Left cardiac atrium (tissue), 4 donors: ENCODE measurements at places on chromosomes 7 and 10.

GRCh38 chr10:17435953-17436352 is 18.4 kb downstream of the ST8SIA6 start:
- no peak for DNase-seq

- peak; percentile 47 for DNase-seq
Measured at GRCh38 chr10:110746254-110746826, 102.2 kb downstream of the RBM20 start.

GRCh38 chr7:23211589-23211988 is 29.7 kb downstream of the NUP42 start:
- no peak for DNase-seq

GRCh38 chr7:55192723-55193122 is 172.4 kb upstream of the LANCL2 start:
- no peak for DNase-seq

GRCh38 chr10:98536551-98536950 is 89.8 kb upstream of the HPS1 start:
- DNase-seq = no peak

DNA sequence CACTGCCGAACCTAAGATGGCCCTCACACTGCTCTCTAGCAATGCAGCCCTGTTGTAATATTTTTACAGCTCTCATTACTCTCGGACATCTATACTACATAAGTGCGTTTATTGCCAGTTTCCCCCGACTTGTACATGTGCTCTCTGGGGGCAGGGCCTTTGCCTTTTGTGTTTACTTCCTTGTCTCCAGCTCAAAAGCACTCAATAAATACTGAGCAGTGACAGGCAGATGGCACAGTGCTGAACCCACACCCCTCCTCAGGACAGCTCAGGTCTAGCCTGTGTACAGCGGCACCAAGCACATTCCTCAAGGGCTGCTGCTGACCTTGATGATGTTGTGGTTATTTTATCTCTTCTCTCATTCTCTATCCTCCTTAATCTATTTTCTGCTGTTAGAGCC is 68.0 kb upstream of the ELMO1 start:
- no peak for DNase-seq

GRCh38 chr7:36871863-36872262 is 147.6 kb upstream of the AOAH start:
- DNase-seq = no peak

GRCh38 chr7:19713676-19714075 is 4.8 kb upstream of the POLR1F start:
- DNase-seq = no peak

DNA sequence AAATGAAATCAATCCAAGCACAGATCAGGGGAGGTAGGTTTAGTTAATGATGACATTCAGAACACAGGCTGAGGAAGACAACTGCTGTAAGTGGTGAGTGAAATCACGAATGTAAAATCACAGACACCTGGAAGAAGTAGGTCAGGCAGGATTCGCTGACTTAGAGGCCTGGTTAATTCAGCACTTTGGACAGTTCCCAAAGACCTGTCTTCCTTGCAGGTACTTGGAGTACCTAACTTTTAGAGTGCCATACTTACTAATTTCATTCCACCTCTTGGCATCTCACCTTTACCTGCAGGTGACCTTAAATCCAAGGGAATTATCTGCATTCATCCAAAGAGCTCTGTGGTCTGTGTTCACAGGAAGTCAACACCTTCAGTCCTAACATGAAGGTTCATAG is 822.3 kb downstream of the PHTF2 start:
- DNase-seq = no peak

GRCh38 chr7:138661069-138661635 is 40.0 kb downstream of the SVOPL start:
- DNase-seq = no peak

DNA sequence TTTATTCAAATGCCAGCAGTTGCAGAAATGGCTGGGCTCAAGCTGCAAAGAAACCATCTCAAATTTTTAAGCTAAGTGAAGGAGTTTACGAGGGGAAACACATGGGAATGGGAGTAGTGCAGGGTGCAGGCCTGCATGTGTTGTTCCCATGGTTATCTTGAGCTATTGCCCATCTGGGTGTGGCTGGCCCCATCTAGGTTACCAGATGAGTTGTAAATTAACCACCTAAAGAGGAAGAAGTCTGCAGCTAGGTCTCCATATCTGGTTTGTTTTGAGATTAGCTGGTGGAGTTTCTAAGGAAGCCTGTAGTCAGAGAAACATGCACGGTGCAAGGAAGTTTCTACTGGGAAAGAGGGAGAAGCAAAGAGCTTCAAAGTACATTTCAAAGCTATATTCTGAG is 23.3 kb upstream of the STEAP2 start:
- DNase-seq = no peak

DNA sequence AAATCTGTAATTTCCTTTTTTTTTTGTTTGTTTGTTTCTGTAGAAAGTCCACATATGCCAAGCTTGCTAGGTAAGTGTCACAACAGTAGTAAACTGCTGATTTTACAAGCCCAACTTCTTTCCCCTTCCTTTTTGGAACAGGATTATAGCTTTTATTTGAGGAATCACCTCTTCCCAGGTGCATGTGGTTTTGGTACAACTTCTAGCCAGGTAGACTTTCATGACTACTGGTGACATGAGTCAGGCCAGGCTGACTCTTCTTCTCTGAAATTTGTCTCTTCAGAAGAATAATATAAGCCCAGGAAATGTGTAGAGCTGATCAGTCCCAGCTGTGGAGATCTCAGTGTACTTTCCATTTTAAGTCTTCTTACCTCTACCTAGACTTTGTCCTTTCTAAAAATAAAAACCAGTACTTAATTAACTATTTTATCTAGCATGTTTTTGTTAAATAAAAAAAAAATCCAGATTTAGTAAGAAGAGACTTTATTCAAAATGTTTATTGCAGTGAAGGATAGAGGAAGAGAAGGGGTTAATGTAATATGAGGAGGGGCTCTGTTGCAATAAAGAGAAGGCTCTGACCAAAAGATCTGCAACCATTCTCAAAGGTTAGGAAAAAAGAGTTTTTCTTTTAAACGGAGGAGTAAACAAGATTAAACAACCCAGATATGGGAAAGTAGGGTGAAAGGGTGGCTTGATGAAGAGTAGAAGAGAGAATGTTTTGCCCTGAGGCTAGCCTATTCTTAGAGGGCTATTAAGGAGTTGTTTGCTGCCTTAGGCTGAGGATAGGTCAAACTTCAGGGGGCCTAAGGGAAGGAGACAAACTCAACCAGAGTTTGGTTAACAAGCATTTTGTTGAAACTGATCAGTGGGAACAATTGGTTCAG is 664.2 kb downstream of the SORCS1 start:
- DNase-seq = no peak

DNA sequence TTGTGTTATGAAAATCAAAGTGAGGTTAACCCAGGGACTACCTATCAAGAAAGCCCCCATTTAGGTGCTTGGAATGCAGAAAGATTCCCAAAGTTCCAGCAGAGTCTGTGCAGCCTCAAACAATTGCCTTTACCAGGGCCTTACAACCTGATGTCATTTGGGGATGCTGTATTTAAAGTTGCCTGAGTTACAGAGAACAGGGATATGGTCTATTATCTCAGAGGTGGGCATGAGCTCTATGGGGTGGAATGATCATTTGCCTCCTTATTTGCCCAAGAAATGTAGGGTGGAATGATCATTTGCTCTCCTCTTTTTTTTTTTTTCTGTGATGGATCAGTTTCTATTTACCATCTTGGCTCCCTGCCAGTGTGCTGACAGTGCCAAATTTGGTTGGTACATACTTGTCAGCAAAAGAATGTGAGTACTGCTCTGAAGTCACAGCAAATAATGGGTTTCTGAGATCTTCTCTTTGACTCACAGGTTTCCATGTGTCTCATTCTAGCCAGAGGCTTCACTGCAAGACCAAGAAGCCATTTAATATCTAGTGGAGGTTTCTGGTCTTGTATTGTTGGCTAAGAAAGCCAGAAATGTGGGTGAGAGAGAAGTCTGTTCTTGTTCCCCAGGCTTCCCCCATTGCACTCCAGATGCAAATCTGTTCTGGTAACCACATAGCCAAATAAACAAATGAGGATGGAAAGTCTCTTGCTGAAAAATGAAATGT is 45.5 kb upstream of the ZNRF2 start:
- peak; percentile 45 for DNase-seq

GRCh38 chr7:27224983-27225934 is 17.3 kb upstream of the EVX1 start:
- DNase-seq = no peak

DNA sequence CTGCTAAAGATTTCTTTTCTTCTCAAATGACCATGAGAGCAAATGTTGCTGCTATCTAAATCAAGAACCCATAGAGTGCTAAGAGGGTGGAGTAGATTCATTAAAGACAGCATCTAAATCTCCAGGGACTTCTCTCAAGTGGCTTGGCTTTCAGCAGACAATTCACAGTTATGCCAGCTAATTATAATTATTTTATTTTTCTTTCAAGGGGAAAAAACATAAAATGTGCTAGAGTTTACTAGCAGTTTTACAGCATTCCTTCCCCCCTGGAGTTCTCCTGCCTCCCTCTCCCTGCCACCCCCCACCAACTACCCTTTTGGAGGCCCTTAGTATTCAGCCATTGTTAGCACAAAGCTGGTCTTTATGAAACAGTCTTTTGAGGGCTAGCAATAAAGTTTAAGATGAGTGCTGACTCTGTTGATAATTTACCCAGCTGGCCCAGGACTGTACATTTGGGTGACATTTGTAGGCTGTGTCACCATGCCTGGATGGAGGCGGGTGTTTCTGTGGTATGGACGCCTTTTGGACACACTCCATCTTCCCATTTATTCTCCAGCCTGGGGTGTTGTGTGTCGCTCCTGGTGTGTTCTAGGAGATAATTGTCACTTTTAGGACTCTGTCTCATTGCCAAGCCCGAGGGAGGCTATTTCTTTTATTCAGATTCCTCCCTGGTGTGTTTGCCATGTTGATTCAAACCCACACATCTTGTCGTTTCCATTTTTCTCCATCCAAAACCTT is 160.2 kb downstream of the CREB5 start:
- DNase-seq = no peak

- DNase-seq = no peak
Measured at GRCh38 chr10:96747734-96748550, 27.6 kb upstream of the PIK3AP1 start.

DNA sequence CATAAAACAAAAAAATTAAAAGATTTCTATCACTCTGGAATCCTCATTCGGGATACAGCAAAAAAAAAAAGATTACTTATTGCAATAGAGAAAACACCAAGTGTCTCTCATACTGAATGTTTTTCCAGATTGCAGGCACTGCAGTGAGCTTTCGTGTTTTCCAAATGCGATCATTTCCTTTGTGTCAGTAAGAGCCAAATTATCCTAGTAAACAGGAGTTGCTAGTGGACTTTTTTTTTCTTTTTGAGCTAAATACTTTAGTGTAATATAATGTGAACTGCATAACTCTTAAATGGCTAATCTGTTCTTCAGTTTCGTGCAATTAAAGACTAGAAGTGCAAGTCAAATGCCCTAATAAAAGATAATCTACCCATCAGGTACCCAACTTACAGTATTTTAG is 44.4 kb upstream of the TOMM7 start:
- DNase-seq = no peak

DNA sequence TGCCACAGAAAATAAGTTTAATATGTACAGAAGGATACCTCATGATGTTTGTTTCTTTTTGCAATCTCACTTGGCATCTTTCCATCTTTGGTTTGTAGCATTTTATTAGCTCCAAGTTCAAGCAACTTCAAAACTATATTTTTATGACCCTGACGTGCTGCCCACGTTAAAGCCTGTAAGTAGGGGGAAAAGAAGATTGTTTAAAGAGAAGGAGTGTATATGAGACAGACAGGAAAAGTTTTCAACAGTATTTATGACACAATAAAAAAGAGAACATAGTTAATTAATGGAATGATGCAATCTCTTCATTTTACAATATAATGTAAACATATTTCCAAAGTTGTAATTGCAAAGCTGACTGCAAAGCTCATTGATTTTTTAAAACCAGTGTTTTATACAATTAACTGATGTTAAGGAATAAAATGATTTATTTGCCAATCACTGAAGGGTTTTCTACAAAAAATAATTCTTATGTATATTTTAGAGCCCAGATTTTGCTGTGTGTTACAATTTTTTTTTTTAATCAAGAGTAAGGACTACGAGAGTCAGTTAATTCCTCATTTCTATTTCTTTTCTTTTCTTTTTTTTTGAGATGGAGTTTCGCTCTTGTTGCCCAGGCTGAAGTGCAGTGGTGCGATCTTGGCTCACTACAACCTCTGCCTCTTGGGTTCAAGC is 42.5 kb downstream of the ASZ1 start:
- no peak for DNase-seq

GRCh38 chr7:84085998-84086397 is 108.6 kb downstream of the SEMA3A start:
- no peak for DNase-seq
